ENCODE measurements at places on chromosomes 2 and 18.
A peak's percentile ranks its signal among the peaks of the same experiment; 100 is the strongest.

- DNase-seq, result peak; percentile 59
These were observed 35.6 kb upstream of the PNO1 start for GRCh38 chr2:68121873-68122679.

DNA sequence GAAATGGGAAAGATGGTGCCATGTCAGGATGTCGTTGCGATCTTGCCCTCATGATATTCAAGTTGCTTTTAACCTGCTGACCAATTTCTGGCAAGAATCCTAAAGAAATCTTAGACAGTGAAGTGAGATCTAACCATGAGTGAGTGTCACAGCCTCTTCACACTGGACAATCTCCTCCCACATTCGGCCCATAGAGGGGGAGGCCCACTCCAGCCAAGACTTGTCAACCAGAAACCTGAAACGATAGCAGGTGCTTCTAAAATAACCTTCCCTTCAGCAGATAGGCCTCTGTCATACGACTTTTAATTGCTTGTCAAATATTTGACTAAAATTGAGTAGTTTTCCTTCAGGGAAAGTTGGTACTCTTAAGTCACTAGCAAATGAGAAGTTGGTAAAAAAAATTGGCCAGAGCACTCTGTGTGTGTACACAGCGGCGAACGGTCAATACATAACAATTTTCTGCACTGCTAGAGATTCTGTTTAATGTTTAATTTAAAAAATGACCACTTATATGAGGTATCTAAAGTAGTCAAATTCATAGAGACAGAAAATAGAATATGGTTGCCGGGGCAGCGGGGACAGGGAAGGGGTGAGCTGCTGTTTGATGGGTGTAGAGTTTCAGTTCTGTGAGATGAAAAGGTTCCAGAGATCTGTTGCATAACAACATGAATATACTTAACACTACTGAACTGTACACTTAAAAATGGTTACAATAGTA is 110.2 kb downstream of the VAPA start:
- DNase-seq, result no peak

DNA sequence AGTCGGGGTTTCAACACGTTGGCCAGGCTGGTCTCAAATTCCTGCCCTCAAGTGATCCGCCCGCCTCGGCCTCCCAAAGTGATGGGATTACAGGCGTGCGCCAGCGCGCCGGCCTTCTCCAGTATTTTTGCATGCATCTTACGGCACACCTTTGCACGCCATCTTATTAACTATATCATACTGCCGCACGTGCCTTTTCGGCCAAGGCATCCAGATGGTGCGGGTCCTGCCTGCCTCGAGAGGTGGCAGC is 765 bp upstream of the ING5 start:
- DNase-seq, result no peak

- no peak for DNase-seq
These were observed 297.0 kb downstream of the BCL2 start for GRCh38 chr18:63022429-63023022.

DNA sequence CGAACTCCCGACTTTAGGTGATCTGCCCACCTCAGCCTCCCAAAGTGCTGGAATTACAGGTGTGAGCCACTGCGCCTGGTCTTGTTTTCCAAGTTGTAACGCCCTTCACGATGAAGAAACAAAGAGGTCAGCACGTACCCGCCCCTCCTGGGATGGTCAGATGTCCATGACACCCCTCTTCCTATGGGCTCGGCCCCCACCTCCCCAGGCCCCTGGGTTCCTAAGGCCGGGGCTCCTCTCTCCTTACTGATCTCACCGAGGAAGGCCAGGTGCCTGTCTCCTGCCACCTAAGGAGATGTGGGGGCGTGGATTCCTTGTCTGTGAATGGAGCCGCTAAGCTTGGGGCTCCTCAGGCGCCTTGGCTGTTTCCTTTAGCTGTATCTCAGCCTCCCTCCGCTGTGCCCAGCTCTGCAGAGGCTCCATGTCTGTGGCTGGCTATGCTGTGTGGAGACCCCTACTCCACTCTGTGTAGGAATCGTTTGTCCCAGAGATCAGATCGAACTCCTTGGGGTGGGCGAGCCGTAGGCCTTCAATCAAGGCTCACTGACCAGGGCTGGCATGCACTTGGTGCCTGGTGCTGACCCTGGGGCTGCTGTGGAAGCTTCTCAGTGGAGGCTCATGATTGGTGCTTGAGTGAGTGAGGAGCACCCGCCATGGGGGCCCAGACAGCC is 8.8 kb downstream of the COLEC11 start:
- no peak for DNase-seq

DNA sequence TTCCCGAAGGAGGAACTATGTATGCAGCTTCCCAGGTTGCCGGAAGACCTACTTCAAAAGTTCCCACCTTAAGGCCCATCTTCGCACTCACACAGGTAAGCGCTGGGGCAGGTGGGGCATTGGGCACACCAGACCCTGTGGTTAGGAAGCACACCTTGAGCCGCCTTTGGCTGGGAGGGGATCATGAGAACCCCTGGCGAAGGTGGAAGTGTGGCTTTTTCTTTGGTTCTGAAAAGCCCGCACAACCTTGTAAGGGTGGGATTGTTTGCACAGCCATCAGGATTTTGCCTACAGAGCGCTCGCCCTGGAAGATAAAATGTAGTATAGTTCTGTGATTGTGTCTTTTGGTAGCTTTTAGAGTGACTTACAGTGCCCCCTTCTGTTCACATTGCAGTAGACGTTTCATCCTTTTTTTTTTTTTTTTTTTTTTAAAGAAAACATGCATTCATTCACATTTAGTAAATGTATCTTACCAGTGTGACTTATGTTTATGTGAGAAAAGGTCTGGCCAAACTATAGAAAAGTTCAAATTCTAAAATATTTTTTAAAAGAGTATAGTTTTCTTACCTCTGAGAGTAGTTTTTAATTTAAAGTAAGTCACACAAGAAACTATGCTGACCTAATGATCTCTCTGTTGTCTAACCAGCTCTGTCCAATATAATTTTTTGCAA is 5.3 kb downstream of the KLF11 start:
- DNase-seq, result no peak

- DNase-seq, result no peak
These were observed 675.6 kb upstream of the VRK2 start for GRCh38 chr2:57370882-57371585.

DNA sequence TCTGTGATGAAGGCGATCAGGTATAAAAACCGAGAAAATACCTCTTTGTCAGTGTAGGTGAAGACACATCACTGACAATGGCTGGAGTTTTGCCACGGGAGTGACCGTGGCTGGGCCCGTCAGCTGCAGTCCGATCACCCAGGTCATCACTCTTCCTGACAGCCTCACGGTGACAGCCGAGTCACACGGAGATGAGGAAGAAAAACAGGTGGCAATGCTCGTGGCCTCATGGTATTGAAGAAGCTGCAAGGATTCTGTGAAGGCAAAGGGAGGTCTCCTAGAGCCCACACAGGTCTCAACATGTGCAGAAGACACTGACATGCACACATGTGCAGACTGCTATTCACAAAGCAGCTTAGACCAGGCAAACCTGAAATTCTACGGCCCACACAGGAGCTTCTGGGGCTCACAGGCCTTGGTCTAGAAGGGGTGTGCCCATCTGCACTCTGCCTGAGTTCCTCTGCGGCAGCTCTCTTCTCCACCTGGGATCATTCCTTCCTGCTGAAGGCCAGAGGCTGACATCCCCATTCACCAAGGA is 7.4 kb downstream of the COPS9 start:
- DNase-seq, result no peak

DNA sequence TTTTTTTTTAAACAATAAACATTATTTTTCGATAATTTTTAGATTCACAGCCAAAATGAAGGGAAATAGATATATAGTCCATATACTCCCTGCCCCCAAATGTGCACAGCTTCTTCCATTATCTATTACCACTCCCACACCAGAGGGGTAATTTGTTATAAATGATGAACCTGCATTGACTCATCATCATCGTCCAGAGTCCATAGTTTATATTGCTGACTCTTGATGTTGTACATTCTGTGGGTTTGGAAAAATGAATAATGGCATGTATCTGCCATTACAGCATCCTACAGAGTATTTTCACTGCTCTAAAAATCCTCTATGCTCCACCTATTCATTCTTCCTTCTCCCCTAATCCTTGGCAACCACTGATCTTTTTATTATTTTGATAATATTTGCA is 121.5 kb downstream of the LTBP1 start:
- no peak for DNase-seq

GRCh38 chr2:238484522-238485452 is 58.1 kb downstream of the ASB1 start:
- no peak for DNase-seq

- no peak for DNase-seq
These were observed 41.5 kb downstream of the MARCHF7 start for GRCh38 chr2:159753797-159754196.

DNA sequence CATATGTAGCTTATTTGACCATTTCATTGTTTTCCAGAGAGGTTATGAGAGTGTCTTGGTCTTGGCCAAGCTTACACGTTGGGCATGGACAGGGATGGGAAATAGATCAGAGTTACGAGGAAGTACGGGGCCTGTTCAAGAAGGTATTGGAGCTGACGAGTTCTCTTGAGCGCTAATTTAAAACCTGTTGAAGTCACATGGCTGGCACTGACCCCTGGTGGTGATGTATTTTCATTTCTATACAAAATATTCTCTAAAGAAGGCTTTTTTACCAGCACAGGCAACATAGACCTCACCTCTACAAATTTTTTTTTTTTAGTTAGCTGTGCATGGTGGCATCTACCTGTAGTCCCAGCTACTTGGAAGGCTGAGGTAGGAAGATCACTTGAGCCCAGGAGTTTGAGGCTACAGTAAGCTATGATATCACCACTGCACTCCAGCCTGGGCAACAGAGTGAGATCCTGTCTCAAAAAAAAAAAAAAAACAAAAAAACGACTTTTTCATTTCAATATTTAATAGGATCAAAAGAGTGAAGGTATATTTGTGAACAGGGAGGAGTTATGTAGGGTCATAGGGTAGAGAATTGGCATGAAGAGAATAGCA is 19.6 kb downstream of the UGP2 start:
- peak; percentile 26 for DNase-seq

GRCh38 chr18:8607776-8608742 is 1.2 kb upstream of the RAB12 start:
- DNase-seq, result no peak

DNA sequence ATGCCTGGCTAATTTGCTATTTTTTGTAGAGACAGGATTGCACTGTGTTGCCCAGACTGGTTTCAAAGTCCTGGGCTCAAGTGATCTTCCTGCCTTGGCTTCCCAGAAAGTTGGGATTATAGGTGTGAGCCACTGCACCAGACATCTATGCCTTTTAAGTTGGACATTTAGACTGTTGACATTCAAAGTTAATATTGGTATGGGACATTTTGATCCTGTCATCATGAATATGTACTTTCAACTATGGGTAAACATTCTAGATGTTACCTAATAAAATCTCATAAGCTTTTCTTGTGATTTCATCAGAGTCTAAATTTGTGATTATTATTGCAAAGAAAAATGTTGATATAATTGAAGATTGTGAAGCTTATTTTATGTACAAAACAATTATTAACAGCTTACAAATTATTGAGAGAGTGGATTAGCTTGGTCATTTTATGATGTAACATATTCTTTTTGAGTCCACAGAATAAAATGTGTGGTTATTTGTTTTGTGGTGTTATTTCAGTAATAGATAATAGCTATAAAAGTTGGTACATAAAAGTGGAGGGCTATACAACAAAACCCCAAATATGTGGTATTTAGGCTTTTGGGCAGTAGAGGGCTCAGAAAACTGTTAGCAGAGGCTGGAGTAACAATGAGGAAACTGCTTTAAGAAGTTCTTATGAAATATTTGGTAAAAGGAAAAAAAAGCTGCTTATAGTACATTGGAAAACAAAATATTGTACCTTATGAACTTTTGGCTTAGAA is 41.4 kb downstream of the STARD6 start:
- no peak for DNase-seq

DNA sequence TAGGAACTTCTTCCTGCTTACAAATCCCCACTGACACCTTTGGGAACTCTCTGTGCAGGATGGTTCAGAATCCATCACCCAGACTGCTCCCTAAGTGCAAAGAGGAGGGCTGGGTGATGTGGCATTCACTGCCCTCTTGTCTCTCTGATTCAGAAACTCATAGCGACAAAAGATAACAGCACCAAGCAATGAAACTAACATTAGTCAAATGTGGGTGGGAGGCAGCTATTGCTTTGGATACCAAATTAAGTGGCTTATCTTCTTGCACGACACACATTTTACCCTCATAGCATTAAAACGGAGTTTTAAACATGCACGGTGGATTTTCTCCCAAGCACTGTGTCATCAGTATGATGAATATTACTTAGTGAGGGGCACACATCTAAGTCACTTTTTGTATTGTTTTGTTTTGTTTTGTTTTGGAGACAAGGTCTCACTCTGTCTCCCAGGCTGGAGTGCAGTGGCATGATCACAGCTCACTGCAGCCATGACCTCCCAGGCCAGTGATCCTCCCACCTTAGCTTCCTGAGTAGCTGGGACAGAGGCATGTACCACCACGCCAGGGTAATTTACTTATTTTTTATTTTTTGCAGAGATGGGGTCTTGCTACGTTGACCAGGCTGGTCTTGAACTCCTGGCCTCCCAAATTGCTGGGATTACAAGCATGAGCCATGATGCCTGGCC is 40.9 kb upstream of the NEB start:
- no peak for DNase-seq

DNA sequence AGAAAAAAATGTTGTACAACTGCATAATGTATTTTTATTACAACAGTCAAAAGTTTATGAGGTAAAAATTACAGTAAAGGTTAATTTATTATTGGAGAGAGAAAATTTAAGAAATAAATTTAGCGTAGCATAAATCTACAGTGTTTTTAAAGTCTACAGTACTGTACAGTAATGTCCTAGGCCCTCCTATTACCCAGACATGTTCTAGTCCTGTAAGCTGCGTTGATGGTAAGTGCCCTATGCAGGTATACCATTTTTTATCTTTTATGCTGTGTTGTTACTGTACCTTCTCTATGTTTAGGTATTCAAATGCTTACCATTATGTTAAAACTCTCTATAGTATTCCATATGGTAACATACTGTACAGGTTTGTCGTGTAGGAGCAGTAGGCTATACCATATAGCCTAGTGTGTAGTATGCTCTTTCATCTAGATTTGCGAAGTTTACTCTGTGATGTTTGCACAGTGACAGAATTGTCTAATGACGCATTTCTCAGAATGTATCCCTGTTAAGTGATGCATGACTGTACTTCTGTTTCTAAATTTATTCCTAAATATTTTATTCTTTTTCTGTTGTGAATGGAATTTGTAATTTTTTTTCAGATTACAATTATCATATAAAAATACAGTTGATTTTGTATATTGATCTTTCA is 24.5 kb downstream of the ABI2 start:
- no peak for DNase-seq

DNA sequence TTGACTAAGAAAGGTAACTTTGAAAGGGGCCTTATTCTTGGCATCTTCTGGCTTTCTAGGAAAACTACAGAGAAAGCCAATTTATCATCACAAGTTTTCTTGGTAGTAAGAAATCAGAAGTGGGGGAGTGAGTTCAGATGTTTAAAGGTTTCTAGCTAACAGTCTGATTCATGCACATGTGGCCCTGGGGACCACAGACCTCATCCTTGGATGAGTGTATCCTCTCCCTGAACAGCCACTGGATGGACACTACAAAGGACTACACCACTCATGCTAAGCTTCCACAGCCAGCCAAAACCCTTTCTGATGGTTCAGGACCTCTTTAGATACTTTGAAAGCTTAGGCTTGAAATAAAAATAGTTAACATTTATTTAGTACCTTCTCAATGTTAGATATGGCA is 218.3 kb upstream of the STK17B start:
- DNase-seq, result no peak
